Activated naive CD4-positive, alpha-beta T cell treated with anti-CD3 and anti-CD28 coated beads, Interleukin-2, amount 10 ng/mL, durations not matched to agents 7 days and 5 days (primary cell): ENCODE measurements at places on chromosomes 12 and 14.
A peak's percentile ranks its signal among the peaks of the same experiment; 100 is the strongest.

DNA sequence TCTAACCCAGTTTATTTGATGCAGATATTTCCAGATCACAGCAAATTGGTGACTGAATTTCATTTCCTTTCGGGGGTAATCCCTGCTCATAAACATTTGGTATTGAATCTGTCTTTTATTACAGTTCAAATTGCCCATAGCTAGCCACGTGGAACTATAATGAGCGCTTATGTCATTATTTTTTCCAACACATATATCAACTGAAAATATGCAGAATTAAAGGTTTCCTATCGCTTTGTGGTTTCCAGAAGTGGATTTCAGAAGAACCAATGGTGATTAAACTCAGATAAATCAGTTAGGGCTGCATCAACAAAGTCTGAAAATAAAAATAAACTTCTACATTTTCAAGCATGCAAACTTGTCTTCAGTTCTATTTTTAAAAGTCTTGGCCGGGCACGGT is 111.9 kb downstream of the PIK3C2G start:
- DNase-seq = no peak

DNA sequence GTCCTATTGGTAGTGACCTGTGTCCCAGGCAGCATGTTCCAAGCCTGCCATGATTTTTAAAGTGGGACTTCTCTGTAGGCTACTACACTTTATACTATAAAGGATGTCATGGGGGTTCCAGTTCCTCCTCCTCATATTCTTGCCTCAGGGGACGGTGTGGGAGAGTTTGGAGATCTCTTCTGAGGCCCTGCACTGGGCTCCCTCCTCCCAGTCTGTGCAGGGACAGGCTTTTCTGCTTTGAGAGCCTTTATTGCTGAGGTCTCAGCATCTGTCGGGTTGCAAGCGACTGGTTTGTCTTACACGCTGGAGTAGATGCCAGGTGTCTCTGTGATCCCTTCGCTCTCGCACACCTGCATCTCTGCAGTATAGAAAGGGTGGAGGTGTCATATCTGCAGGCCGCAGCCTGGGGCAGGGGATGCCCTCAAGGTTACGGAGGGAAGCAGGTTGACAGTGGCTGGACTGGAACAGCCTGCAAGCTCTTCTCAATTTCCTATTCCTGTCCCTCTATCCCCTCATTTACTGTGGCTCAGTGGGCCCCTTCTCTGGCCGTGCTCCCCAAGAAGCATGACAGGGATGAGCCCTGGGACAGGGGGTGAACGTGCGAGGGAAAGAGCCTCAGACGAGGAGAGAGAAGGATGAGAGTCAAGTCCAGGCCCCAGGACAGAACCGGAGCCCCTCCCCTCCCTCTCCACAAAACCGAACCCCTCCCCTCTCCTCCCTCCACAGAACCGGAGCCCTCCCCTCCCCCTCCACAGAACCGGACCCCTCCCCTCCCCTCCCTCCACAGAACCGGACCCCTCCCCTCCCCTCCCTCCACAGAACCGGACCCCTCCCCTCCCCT is 51.3 kb downstream of the SLC6A12 start:
- no peak for DNase-seq

DNA sequence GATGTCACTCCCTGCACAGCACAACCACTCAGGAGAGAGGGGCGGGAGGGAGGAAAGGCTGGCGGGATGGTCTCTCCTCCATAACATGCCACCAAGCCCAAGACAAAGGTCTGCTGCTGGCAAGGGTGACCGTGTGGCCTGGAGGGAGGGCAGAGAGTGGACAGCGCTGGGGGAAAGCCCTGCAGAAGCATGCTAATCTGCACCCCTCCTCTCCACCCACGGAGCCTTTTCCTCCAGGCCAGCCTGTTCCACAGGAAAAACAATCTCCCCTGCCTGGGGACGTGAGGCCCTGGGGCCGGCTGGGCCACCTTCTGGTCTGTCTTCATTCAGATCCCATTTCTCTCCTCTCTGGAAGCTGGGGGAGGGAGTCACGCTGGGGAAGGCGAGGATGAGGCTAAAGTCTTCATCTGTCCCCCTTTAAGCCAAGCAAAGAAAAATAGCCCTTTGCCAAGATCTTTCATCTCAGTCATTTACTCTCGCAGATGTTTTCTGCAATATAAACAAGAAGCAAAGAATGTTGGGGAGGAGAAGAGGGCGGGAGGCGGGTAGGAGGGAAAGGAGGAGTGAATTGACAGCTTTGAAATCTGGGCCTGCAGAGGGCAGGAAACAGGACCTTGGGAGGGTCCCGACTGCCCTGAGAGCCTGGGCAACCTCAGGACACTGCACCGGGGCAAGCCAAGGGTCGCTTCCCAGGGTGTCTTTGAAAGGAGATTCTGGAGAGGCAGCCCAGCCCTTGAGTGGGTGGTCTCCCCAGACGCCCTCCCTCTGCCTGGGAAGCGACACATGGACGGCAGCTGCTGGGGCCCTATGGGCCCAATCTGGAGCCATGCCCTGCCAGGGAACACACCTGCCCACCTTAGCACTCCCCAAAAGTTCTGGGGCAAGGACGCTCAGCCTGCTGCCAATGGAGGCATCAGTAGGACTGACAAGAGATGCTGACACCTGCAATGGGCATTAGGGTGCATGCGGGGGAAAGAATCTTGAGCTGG is 133.6 kb downstream of the ZFP36L1 start:
- DNase-seq = no peak

DNA sequence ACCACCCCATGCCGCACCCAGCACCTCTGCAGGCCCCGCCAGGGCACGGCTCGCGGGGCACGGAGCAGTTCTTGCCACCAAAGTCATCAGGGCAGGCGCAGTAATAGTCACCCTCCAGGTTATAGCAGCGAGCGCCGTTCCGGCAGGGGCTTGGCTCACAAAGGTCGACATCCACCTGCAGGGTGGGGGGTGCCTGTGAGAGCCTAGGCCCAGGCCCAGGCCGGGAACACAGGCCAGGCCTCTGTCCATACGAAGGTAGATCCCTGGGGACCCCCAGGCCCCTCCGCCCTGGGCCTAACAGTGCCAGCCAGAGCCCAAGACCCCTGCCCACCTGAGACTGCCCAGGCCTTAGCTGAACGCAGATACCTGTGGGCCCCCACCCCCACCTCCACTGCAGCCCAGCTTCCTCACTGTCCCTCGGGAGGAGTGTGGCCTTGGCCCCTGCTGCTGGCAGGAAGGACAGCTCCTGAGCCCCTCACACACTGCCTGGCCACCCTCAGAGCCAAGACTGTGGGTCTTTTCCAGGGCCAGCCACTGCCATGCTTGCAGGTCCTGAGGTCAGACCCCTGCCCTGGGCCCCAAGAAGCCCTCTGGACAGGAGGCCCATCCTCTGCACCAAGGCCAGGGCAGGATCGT is 19.3 kb downstream of the JAG2 start:
- DNase-seq = peak; percentile 14

GRCh38 chr12:42611571-42612230 is 22.2 kb upstream of the PRICKLE1 start:
- no peak for DNase-seq

GRCh38 chr14:95034788-95035187 is 122.5 kb downstream of the DICER1 start:
- DNase-seq = no peak
